Stimulated activated CD8-positive, alpha-beta memory T cell treated with anti-CD3 and anti-CD28 coated beads, Interleukin-15, amount 100 ng/mL, for 24 hours (primary cell): ENCODE measurements at places on chromosomes 5 and 9.

GRCh38 chr5:74490814-74491213 lies 149.7 kb downstream of the ENC1 start:
- no peak for DNase-seq

GRCh38 chr9:89410641-89411350 lies 87.1 kb downstream of the SEMA4D start:
- no peak for DNase-seq

DNA sequence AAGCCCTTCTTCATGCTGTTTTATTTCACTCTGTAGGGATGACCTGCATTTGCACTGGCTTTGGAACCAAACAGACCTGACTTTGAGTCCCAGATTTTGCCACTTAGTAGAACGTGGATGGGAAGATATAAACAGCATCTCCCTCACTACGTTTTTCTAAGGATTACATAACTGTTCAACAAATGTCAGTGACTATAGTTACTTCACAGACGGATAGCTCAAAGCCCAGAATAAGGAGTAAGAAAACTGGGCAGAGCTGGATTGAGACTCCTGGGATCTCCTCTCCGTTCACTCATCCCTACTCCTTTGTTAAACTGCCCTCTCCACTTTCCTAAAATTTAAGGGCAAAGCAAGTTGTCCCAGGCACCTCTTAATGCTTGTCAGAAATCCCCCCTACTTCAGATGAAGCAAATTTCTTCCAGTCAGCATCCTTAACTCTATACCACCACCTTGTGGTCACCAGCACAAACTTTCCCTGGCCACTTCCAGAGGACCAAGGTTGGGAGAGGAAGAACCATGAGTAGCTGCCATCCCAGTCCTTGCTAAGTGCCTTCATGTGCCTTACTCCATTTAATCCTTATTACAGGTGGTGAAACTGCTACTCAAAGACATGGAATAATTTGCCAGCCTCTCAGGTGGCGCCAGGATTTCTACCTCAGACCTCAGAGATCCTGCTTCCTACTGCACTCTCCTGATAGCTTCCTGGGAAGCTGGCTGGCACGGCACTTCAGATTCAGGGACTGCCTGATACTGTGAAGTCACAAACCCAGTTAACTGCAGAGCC lies 38.4 kb downstream of the EGR1 start:
- no peak for DNase-seq

GRCh38 chr5:115962239-115962564 lies at the start of gene LVRN:
LVRN (plus strand) TSS chr5:115962475; CDS start chr5:115962618, 143 bp downstream.
- DNase-seq: no peak

DNA sequence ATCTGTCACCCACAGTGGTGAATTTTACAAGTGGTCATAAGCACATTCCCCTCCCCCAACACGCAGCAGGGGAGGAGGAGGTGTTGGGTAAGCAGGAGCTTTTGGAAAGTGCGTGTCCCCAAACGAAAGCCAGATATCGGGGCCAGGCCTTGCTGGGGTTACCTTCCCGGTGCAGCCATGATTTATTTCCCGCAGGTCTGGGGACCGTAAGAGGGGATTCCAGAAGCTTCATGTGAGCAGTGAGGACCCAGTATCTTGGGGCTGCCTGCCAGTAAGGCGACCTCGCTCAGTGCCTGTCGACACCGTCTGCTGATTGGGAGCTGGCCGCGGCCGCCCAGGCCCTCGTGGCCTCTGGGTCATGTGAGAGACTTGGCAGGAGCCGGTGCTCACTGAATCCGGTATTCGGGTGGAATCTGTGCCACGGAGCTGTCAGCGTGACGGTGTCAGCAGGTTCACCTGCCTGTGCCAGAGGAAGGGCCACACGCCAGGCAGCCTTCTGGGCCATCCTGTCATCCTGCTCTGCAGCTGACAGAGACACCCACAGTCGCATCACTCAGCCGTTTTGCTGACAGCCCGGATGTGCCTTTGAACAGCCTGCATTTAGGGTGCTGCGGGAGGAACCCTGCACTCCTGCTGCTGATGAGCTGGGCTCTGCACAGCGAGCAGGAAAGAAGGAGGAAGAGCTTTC lies 37.3 kb downstream of the SEC61B start:
- no peak for DNase-seq

DNA sequence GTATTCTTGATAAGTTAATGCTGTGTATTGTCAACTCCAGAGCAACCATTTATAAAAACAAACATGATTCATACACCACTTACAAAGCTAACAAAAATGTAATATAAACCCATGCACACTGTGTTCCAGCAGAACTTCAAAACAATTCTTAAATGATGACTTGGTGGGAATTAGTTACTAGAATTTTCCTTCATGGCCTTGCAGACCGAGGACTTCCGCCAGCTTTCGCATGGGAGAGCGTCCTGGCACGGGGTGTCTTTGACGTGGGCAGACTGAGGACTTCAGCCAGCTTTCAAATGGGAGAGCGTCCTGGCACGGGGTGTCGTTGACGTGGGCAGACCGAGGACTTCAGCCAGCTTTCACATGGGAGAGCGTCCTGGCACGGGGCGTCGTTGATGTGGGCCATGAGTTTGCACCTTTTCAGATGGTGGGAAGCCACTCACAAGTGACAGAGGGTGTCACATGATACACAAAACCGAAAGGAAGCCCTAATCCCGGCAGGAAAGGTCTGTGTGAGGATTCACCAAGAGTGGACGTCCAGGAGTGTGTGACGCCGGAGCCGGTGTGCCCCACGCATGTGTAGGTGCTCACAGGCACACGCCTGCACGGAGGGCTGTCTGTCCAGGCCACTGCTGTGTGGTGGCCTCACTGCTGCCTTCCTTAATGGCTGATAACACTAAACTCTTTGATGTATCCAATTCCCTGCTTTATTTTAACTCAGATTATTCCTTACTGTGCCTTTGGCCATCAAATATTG lies 211.3 kb upstream of the IRX4 start:
- DNase-seq: no peak

DNA sequence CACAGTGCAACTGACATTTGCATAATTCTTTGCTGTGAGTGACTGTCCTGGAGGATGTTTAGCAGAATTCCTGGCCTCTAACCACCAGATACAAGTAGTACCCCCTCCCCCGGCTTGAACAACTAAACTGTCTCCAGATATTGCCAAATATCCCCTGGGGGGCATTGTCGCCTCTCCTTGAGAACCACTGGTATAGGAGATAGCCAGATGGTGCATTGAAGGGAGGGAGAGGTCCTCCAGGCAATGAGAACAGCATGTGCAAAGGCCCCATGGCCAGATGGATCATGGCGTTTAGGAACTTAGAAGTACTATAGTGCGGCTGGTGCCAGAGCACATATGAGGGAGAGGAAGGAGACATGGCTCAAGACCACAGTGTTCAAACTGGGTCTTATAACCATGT lies 18.9 kb upstream of the ORM1 start:
- no peak for DNase-seq

GRCh38 chr9:7273575-7273974 lies 515.8 kb downstream of the KDM4C start:
- DNase-seq: no peak

DNA sequence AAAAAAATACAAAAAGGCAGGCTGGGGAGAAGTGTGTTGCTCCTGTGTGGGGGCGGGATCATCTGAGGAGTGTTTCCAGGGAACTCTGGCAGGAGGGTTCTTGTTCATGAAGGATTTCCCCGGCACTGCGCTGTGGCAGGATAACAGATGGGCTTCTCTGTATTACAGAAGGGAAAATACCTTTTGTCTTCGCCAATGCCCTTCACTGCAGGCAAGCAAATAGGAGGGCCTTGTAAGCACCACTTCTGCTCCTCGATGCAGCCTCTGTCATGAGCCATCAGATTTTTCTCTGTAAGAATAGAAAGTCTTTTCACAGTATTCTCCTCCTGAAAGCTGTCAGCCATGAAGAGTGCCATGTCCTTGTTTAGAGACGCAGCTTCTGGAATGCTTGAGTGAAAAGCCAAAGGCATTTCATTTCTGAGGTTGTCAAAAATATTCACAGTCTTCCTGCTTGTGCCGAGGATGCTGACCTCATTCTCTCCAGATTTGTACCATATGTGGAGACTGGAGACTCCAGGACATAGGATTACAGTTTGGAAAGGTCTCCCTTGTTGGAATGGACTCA lies 294.0 kb downstream of the YTHDC2 start:
- no peak for DNase-seq

GRCh38 chr9:71772726-71773125 lies 4.4 kb upstream of the CEMIP2 start:
- DNase-seq: no peak

- DNase-seq: no peak
These were observed 218.4 kb downstream of the SPATA31D1 start for GRCh38 chr9:82206946-82207345.

- DNase-seq: no peak
These were observed 168.2 kb downstream of the SREK1 start for GRCh38 chr5:66312266-66312665.

GRCh38 chr5:35360671-35361070 lies 130.4 kb upstream of the PRLR start:
- DNase-seq: no peak

DNA sequence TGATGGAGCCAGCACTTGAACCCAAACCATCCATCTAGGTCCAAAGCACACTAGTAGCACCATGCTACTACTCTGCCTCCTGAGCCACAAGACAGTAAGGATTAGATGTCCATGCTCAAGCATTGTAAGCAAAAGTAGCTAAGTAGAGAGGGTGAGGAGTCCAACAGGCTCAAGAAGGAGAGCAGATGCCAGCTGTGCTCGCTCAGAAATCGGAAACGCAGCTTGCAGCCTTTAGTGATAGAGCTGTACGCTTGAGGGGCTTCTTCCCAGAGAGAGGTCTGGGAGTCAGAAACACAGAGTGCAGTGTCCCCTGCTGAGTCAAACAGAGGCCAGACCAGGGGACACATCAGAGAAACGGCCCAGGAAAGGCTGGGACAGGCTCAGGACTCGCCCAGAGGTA lies 32.7 kb upstream of the GABRP start:
- no peak for DNase-seq

DNA sequence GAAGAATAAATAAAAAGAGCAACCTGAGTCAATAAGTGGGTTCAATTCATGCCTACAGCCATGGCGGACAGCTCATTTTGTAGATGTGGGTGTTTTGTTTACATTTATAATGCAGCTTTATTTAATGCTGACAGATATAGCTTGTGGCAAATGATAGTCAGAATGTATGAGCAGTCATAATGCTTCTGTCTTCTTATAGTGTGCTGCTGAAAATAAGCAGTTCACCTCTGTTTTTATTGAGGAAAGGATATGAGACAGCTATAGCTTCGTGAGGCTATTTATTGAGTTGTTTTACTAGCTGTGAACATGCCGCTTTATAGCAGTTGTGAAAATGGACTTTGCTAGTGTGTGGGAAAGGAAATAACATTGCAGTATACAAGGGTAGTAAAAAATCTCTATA lies 147.4 kb downstream of the PBX3 start:
- no peak for DNase-seq

DNA sequence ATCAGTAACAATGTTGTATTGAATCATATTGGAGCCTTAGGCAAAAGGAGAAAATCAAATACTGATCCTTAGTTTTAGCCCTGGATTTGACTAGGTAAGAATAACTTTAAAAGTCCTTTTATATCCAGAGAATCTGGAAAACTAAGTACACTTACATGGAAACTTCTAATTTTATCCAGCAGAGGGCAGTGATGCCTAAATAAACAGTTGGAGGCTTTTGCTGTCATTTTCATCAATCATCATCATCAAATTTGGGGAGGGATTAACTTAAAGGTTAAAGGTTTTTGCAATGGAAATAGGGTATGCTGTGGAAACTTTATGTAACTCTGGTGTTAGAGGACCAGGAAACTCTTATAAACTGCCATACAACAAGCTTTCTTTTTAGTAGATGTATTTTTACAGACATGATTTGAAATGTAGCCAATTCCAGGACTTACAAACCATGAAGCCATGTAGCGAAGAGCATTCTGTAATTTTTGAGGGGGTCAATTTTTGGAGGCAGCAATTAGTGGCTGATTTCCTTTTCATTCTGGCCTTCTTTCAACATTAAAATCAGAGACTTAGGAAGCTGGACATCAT lies 112.7 kb downstream of the OSTF1 start:
- no peak for DNase-seq

- no peak for DNase-seq
These were observed 33.7 kb downstream of the SLC31A2 start for GRCh38 chr9:113184539-113184938.

DNA sequence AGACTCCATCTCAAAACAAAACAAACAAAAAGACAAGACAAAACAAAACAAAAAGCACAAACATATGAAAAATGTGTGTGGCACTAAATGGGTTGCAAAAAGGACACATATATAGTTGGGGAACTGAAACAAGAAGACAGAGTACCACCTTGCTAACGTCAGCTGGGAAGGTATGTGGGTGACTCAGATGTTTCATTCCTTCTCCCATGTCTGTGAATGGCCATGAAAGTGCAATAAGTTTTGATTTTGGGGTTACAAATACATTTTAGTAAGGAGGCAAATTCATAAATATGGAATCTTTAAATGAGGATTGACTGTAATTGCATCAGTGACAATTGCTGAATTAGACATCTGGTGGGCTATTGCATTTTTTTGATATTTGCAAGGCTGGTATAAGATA lies 81.6 kb upstream of the KLF4 start:
- DNase-seq: no peak

- DNase-seq: peak; percentile 20
These were observed 96.8 kb downstream of the ZNF608 start for GRCh38 chr5:124649491-124650146.

DNA sequence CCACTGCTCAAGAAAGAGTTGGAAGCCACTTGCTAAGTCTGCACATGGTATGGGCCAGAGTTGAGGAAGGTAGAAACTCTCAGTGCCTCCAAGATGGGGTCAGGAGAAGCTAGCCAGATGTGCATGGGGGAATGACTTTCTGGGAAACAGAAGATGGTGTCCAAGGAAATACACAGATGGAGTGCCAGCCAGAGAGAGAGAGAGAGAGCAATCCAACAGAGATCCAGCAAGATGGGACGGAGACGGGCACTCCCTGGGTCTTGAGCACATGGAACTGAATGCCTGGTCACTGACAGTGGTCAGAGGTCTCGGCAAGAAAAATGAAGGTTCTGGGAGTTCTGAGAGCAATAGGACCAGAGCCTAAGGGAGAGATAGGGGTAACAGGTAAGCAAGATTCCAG lies 82.1 kb downstream of the SH3TC2 start:
- no peak for DNase-seq

DNA sequence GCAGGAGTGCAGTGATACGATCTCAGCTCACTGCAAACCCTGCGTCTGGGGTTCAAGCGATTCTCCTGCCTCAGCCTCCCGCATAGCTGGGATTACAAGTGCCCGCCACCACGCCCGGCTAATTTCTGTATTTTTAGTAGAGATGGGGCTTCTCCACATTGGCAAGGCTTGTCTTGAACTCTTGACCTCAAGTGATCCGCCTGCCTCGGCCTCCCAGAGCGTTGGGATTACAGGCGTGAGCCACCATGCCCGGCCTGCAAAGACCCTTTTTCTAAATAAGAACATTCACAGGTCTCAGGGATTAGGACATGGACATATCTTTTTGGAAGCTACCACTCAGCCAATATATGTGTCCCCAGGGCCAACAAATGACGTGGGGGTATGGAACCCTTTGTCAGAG lies 49.6 kb upstream of the GFPT2 start:
- DNase-seq: no peak

- no peak for DNase-seq
These were observed 36.3 kb upstream of the CDKN2AIPNL start for GRCh38 chr5:134447815-134448520.
